ENCODE measurements at places on chromosomes 7 and 10.

DNA sequence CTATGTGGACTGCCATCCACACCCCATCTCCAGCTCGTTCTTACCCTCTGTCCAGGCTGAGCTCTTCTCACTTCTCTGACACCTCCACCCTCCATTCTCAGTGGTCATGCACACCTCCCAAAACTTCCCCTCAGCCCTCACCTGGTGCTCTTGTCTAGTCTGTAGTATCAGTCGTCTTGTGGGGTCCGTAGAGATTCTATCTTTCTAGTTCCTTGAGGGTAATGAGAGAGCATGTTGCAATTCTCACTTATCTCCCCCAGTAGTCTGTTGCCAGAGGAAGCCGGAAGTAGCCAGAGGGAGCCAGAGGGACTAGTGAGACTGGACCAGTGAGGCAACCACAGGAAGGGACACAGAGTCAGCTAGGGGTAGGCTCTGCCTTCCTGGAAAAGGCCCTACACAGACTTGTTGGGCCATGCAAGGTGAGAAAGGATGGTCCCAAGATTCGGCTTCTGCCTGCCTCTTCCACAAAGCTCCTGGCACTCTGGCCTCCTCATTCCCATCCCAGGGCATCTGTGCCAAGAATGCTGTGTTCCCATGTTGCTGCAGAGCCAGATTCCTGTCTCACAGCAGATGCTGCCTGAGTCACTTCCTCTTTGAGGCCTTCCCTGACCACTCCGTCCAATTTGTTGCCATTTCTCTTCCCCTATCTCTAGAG is 50.6 kb upstream of the DUSP5 start:
- DNase-seq = peak; percentile 3

GRCh38 chr10:932589-932988 is 1.1 kb upstream of the LARP4B start:
- DNase-seq = no peak

- DNase-seq = no peak
Measured at GRCh38 chr10:17675638-17676037, 31.7 kb downstream of the STAM start.

DNA sequence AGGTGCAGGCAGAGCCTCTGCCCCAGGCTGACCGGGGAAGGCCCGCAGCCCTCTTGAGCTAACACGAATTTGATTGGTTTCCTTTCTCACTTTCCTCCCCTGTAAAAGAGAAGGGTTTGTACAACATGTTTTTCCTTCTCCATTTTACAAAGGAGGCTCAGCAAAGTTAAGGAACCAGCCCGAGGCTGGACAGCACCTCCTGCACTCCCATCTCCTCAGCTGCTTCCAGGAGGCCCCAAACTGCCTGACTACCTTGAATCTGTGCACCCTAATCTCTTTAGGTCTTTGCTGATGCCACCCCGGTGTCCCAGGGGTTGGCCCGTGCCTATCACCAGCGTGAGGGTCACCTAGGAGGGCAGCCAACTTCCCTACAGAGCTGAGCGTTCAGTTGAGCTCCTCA is 4.2 kb downstream of the ALKBH4 start:
- no peak for DNase-seq

DNA sequence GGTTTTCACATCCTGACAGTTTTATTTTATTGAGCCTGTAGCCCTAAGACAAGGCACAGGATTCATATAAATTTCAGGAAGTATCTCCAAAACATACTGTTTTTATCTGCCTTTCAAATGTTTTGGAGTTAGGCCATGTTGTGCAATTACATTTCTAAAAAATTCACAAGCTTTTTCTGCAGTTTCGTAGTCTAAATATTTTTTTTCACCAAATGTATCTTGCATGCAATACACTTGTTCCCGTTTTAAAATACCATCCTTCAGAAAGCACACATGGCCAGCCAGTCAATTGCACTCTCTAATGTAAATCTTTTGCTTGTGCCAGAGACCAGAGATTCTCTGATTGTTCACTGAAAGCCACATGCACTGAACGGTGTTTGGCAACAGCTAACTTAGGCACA is 161.5 kb upstream of the PRKCQ start:
- DNase-seq = no peak

GRCh38 chr7:157484411-157485081 is 147.7 kb downstream of the DNAJB6 start:
- no peak for DNase-seq

- no peak for DNase-seq
Measured at GRCh38 chr7:120521761-120522737, 249.1 kb downstream of the KCND2 start.

GRCh38 chr10:5959142-5959541 is 18.2 kb downstream of the IL15RA start:
- DNase-seq = no peak

DNA sequence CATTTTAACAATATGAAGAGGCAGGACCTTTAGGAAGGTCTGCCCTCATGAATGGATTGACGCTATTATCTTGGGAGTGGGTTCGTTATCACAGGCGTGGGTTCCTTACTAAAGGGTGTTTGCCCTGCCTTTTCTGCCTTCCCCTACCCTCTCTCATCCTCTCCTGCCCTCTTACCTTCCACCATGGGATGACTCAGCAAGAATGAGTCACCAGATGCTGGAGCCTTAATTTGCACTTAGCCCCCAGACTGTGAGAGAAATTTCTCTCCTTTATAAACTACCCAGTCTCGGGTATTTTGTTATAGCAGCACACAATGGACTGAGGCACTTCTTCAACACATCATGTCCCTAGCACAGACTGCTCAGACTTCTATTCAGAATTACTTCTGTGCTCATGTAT is 31.4 kb upstream of the ZNF32 start:
- no peak for DNase-seq

- no peak for DNase-seq
Measured at GRCh38 chr7:30595436-30596013, 847 bp downstream of the GARS1 start.

- DNase-seq = no peak
Measured at GRCh38 chr10:30200017-30200415, 140.6 kb upstream of the JCAD start.

- DNase-seq = no peak
Measured at GRCh38 chr7:28026237-28026636, 154.4 kb downstream of the JAZF1 start.

DNA sequence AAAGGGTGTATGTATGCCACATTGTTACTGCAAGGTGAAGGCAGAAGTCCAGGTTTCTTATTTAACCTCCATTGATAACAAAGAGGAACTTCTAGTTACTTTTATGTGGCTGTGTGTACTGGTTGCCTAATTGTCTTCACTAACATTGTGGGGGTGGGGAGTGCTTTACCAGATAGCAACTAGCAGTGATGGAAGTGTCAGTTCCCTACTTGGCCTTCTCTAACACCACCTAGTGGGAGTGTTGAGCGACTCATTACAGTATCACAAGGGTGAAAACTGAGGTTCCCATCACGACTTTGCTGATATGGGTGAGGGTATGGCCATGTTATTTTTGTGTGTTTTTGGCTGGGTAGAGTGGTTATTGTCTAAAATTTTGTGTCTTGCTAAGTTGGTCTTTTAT is 274.4 kb downstream of the THSD7A start:
- DNase-seq = no peak

- no peak for DNase-seq
Measured at GRCh38 chr7:107882766-107883165, 8.2 kb upstream of the DLD start.

DNA sequence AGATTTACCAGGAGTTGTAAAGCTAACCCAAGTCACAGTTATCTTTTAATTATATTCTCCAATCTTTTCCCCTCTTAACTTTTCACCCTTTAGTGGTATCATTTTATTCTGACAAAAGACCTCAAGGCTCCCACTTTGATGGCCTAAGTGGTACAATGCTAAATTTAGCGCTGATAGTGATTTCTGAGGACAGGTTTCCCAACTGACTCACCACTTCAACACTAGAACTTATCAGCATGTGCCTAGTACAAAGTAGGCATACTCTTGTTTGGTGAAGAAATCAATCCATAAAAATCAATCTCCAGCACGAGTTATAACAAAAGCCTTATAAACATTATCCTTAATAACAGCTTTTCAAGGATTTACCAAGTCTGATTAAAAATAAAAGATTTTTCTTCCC is 7.5 kb downstream of the SNX13 start:
- no peak for DNase-seq

- DNase-seq = no peak
Measured at GRCh38 chr7:159207393-159207792, 62.7 kb upstream of the VIPR2 start.

DNA sequence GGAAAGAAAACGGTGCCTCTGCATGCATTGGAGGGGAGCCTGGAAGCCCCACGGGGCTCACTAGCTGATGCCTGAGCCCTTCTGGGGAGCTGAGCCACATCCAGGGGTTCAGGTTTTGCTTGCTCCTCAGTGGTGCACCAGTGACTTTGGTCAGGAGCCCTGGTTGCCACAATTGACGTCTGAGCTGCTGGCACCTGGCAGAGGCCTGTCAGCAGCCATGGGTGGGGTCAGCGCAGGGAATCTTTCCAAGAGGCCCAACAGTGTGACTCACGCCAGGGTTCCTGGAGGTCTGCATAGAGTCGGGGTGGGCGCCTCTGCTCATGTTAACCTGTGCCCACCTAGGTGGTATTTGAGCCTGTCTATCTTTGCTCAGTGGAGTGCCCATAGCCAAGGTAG is 138.7 kb downstream of the NEURL1 start:
- no peak for DNase-seq

DNA sequence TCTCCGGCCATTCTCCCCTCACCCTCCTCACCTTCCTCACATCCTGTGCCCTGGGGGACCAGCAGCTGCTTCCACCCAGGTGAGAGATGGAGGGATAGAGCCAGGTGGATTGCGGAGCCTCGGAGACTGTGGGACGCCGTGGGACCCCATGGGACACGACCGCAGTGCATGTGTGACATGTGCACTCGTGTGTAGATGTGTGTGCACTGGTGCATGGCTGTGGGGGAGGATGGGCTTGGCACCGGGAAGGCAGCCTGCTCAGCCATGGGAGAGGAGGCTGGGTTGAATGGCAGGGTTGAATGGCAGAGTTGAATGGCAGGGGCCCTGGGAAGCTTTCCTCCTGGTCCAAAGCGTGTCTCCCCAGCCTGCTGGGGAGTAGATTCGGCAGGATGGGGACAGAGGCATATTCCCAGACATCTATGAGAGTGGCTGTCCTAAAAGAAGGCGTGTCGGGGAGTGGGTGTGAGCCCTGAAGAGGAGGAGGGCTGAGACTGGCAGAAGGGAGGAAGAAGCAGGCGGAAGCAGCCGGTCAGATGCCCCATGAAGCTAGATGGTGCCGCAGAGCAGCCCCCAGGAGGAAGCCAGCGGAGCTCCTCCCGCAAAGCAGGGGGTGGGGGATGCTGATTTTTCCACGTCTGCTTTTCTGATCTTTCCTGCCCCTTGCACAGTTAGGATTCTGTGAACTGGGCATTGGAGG is 815 bp downstream of the GIMAP8 start:
- DNase-seq = peak; percentile 24

- peak; percentile 81 for DNase-seq
Measured at GRCh38 chr7:102991540-102992214, 78.9 kb downstream of the LRRC17 start.

DNA sequence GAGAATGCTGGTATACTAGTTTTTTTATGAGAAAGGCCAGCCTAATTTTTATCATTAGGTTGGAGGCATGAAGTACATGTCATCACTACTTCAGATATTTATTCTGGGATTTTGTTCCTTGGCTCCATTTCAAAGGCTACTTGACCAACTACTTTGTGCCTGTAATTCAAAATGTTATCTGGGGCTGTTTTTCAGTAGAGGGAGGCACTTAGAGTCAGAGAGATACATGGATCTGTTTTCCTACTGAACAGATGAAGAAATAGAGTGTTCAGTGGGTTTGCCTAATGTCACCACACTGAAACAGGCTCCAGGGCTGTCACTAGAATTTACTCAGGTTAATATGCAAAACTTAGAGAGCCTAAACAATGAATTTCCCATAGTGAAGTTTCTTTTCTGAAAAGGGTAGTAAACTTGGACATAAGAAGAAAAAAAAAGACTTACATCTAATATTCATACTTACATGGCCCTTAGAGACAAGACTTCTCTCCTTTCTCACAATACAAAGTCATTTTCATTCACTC is 127.3 kb upstream of the ITGB1 start:
- DNase-seq = no peak

GRCh38 chr10:108465871-108466641 is 1301.5 kb upstream of the SORCS1 start:
- DNase-seq = peak; percentile 34

DNA sequence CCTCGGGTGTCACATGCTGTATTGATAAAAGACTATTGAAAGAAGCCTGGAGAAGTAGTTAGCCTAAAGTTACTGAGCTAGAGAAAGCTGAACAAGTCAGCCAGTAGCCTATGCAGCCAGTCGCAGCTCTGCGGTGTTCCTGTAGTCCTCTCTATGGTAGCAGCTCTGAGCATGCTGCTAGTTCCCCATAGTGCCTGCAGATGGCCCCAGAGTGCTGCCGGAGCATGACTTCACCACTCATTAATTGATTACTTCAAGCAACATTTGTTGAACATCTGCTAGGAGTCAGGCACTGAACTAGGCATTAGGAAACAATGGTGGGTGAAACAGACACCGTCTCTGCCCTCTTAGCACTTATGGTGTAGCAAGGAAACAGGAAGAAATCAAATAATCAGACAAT is 422.7 kb downstream of the SORCS3 start:
- peak; percentile 22 for DNase-seq

DNA sequence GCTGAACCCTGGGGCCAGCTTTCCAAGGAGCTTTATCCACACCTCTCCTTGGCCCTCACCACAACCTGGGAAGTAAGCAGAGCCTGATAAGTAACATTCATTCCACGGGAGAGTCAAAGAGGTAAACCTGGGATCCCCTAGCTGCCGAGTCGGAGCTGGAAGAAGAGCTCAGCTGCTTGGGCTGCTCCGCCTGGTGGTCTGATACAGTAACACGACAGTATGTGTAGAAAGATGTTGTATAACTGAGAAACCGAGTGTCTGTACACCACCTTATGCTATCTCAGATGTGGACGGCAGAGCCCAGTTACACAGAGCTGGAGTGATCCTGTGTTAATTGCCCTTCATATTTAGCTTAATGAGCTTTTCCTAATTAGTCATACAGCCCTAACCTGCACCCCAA is 151.3 kb upstream of the KMT2E start:
- no peak for DNase-seq

GRCh38 chr10:73920089-73920488 is 9.2 kb downstream of the PLAU start:
- no peak for DNase-seq

GRCh38 chr10:71695502-71696476 is 23.8 kb downstream of the C10orf105 start:
- no peak for DNase-seq

DNA sequence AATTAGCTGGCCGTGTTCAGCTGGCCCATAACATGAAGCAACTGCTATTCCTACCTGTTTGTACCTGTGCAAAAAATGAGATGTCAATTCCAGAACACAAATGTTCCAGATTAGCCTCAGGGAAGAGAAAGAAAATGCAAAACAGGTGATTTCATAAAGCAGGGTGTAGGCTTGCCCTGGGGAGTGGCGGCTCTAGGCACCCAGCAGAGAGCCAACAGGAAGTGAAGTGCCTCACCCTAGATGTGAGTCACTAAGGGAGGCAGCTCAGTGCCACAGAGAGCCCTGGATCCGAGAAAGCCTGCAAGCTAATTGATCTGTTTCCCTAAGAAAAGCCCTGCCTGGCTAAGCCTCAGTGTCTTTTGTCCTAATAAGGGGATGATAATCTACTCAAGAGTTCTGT is 240.0 kb downstream of the ARHGAP21 start:
- DNase-seq = peak; percentile 54

All from head of caudate nucleus (tissue), 42 donors.